ENCODE measurements at places on chromosomes 4 and X. TPM values are rescaled to one million over a fixed set of nuclear protein-coding genes. Genes with fewer than 3 reads are reported as not detected.

GRCh38 chr4:111605111-111605510, 540.1 kb upstream of the FAM241A start:
- no peak overlapping the region for H3K27ac ChIP-seq
- H3K27me3 ChIP-seq = no peaks in the 10 kb centered on the region
- DNase-seq = no peak
- no peaks in the 10 kb centered on the region for H3K36me3 ChIP-seq

DNA sequence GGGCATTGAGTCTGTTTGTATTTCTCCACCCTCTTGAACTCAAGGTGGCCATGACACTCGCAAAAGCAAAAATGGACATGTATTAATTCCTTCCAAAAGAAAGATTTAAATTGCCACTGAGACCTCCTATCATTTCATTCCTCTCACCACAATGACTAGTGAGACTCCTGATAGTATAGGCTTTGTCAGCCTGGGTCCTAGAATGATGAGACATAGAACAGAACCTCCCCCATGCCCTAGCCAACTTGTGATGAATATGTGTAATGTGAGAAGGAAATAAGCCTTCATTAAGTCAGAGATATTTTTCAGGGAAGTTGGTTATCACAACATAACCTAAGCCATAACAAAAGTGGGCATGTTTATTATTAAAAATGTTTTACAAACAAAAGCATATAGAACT, 62.5 kb downstream of the ASB9 start:
- no peaks in the 10 kb centered on the region for H3K4me1 ChIP-seq
- no peak overlapping the region for H3K4me3 ChIP-seq
- H3K27me3 ChIP-seq = no peaks in the 10 kb centered on the region
- no peaks in the 10 kb centered on the region for H3K36me3 ChIP-seq

- H3K27me3 ChIP-seq = no peaks in the 10 kb centered on the region
- H3K27ac ChIP-seq = peak overlapping the region; percentile 96
- H3K4me1 ChIP-seq = peaks cover 48% of the 10 kb centered on the region
- H3K36me3 ChIP-seq = peaks cover 22% of the 10 kb centered on the region
- peak; percentile 26 for DNase-seq
Observed at GRCh38 chr4:88522702-88523324, 763 bp downstream of the PYURF start.

- no peaks in the 10 kb centered on the region for H3K4me1 ChIP-seq
- no peak for DNase-seq
- H3K4me3 ChIP-seq = no peak overlapping the region
- H3K36me3 ChIP-seq = no peaks in the 10 kb centered on the region
- no peak overlapping the region for H3K27ac ChIP-seq
- no peaks in the 10 kb centered on the region for H3K27me3 ChIP-seq
Observed at GRCh38 chr4:158484173-158484885, 37.4 kb upstream of the RXFP1 start.

DNA sequence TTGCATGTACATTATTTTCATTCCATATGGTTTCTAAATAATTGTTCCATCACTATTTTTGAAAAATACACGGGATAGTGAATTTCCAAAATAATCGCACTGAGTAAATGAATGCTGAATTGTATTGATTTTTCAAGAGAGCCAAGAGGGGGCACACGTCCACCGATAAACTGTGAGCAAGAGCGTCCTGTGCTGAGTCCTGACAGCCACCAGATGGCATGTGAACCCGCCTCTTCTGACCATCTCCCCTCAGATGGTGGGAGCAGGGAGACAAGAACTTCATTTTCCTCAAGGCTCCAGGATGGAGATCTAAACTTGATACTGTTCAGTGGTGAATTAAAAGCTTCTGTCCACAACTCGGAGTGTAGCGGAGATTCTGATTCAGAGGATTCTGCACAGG, 30.6 kb upstream of the IL9R start:
- no peaks in the 10 kb centered on the region for H3K36me3 ChIP-seq
- peaks cover 18% of the 10 kb centered on the region for H3K27me3 ChIP-seq
- no peak overlapping the region for H3K27ac ChIP-seq
- no peak for DNase-seq

DNA sequence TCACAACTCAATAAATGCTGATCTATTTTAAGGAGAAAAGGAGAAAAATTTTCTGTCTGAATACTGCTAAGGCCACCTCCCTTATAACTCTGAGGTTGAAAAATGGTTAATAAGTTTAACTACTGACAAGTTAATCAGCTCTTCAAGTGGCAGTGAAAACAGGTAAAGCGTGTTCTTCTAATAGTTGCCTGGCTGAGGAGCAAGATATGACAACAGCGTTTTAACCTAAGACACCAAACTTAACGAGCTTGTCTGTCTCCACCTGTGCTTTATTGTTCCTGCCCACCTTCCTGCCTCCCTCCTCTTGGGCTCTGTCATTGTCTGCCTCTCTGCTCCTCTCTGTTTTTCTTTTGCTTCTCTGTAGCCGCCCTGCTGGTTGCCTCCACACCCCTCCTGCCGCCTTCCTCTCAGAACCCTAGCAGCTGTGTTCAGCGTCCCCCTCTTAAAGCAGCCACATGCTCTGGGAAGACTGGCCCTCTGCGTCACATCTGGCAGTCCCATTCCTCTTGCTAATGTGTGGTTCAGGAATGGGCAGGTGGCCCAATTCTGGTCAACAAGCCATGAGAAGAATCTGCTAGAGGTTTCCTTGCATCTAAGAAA, 4.3 kb upstream of the TSPAN5 start:
- peaks cover 28% of the 10 kb centered on the region for H3K4me1 ChIP-seq
- no peak for DNase-seq
- no peak overlapping the region for H3K4me3 ChIP-seq

DNA sequence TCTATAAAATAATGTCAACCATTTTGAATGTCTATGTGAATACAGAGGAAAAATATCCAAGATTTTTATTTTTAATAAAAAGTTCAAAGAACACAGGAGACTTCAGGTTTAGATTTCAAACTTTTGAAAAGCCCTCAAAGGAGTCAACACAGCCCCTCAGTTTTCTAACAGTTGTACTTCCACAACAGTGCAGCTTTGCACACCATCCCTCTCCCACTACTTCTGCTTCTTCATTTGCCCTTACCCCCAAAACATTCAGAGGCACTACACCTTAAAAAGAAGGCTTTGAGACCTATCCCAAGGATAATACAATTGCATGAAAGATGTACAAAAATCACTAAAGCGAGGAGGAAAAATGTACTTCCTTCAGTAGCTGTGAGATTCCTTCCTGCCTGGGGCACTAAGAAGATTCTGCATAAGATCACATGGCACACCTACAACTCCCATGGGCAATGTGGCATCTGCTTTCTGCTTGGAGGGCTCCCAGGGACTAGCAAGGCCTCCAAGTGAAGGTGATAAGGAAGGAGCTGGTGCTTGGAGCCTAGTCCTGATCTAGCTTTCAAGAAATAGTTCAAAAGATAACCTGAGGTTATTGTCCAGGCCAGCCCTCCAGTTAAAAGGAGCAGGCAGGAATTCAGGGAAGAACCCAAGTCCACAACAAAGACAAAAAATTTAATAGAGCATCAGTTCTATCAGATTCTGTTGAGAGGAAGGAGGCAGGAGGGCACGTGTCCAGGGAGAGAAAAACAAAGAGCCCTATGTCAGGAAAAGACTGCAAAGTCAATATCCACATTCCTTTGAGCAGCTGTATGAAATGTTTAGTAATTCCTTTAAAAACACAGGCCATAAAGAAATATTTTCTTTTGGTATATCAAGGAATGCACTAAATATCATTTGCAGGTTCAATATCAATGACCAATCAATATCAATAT, 19.1 kb downstream of the ARAP2 start:
- no peak overlapping the region for H3K4me3 ChIP-seq
- H3K27me3 ChIP-seq = no peaks in the 10 kb centered on the region
- DNase-seq = no peak
- no peak overlapping the region for H3K27ac ChIP-seq
- H3K36me3 ChIP-seq = no peaks in the 10 kb centered on the region

DNA sequence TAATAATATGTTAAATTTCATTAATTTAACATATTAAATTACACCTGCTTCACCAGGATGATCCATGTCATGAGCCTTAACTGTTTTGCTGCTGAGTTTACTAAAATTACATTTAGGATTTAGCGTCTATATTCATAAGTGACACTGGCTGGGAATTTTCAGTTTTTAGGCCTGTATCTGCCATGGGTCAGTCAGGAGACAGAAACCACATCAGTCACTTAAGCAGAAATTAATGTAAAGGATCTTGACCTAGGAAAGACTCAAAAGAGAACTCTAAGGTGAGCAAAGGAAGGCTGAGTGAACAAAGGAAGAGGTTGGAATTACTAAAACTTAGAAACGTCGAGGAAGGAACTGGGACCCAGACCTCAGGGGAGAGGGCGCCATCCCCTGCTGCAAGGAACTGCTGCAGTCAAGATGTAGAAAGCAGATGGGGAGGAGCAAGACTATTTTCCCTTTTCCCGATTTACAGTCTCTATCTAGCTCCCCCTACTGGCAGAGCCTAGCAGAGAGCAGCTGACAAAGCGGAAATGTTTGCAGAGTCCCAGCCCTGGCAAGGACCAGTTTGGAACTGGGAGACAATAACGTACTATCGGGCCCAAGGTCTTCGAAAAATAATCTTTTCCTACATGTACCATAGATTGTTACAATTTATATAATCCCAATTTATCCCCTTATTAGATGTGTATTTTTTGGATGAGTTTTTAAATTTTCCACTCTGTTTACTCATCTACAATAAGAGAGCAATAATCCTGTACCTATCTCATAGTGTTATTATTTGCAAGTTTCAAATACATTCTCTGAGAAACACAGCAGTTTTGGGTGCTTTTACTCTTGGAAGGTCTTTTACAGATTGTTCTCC, 22.6 kb upstream of the RBBP7 start:
- H3K4me1 ChIP-seq = no peaks in the 10 kb centered on the region
- no peaks in the 10 kb centered on the region for H3K36me3 ChIP-seq
- peak; percentile 37 for DNase-seq
- H3K4me3 ChIP-seq = no peak overlapping the region
- H3K27ac ChIP-seq = no peak overlapping the region

GRCh38 chr4:186067757-186068385, 1.1 kb upstream of the TLR3 start:
- H3K27me3 ChIP-seq = no peaks in the 10 kb centered on the region
- peak; percentile 41 for DNase-seq
- peaks cover 26% of the 10 kb centered on the region for H3K4me1 ChIP-seq
- H3K36me3 ChIP-seq = no peaks in the 10 kb centered on the region
- peak overlapping the region; percentile 58 for H3K27ac ChIP-seq

- H3K4me3 ChIP-seq = no peak overlapping the region
- DNase-seq = no peak
- no peak overlapping the region for H3K27ac ChIP-seq
- H3K27me3 ChIP-seq = no peaks in the 10 kb centered on the region
- H3K36me3 ChIP-seq = no peaks in the 10 kb centered on the region
Observed at GRCh38 chr4:161655148-161655547, 508.7 kb downstream of the FSTL5 start.

- H3K27ac ChIP-seq = no peak overlapping the region
- no peak for DNase-seq
- H3K4me3 ChIP-seq = no peak overlapping the region
- no peaks in the 10 kb centered on the region for H3K4me1 ChIP-seq
- no peaks in the 10 kb centered on the region for H3K36me3 ChIP-seq
Observed at GRCh38 chrX:22246620-22247019, 26.1 kb upstream of the CBLL2 start.

DNA sequence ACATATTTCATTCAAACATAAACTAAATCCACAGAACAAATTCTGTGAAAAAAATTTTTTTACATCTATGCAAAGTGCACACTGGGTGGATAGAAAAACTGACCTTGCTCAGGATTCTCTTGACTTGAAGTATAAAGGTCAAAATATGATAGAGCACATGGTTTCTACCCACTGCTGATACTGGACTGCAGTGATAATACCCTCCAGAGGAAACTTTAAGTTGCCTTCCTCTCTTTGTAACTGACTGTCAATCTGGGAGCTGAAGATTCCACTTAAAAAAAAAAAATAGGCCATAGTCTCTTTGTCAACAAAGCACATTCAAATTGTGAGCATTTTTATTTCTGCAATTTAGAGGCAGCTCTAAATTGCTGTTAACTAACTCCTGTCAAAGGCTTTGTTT, 3.2 kb upstream of the AMMECR1 start:
- no peaks in the 10 kb centered on the region for H3K36me3 ChIP-seq
- H3K4me3 ChIP-seq = no peak overlapping the region
- peaks cover 12% of the 10 kb centered on the region for H3K4me1 ChIP-seq
- DNase-seq = no peak
- no peaks in the 10 kb centered on the region for H3K27me3 ChIP-seq

GRCh38 chr4:43238585-43238984, 346.1 kb downstream of the GRXCR1 start:
- no peaks in the 10 kb centered on the region for H3K27me3 ChIP-seq
- no peak overlapping the region for H3K4me3 ChIP-seq
- no peaks in the 10 kb centered on the region for H3K4me1 ChIP-seq

DNA sequence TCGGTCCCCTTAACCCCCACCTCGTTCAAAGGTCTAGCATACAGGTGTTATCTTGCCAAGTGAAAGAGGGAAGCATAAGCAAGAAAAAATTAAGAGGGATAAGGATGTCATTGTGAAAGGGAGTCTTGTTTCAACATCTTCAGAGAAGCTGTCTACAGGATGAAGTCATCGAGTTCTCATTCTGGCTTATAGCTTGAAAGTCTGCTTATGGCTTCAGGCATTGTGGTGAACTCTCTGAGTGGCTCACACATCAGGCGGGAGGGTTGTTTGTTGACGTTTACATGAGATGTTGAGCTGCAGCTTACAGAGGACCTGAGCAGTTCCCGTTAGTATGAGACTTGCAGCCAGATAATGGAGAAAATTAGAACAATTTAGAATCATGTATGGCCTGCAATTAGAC, 16.6 kb downstream of the MAGEA9B start:
- DNase-seq = no peak
- H3K4me3 ChIP-seq = no peak overlapping the region
- no peak overlapping the region for H3K27ac ChIP-seq

DNA sequence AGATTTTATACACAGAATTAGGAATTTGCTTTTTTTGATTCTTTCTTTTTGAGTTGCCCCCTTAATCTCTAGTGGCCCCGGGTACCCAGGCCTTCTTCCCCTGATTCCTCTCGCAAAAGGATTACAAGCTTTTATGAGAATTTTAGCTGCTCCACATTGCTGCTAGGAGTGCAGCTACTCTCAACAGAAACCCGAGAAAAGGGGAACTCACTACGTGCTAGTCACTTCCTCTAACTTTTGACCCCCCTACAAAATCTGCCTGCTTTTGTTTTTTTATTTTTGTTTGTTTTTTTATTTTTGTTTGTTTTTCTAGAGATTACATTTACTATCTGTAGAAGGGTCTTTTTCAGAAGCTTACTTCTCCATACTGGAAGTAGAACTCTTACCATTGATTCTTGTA, 64.1 kb downstream of the ZNF81 start:
- no peaks in the 10 kb centered on the region for H3K27me3 ChIP-seq
- no peak for DNase-seq
- peaks cover 13% of the 10 kb centered on the region for H3K36me3 ChIP-seq
- H3K4me3 ChIP-seq = no peak overlapping the region
- H3K4me1 ChIP-seq = no peaks in the 10 kb centered on the region

HSFX3 gene
- total RNA-seq = 0.25 TPM

CLDN34 gene
- not detected for total RNA-seq

ZNF718 gene
- total RNA-seq = 5.9 TPM

MAGEA10 gene
- not detected for total RNA-seq

FNIP2 gene
- total RNA-seq = 44.0 TPM

GLRA3 gene
- total RNA-seq = not detected

COL4A5 gene
- 10.8 TPM for total RNA-seq

SAP30 gene
- 16.5 TPM for total RNA-seq

TCEAL2 gene
- total RNA-seq = 0.47 TPM

BMX gene
- total RNA-seq = 3.3 TPM

PNCK gene
- 6.1 TPM for total RNA-seq

ALAS2 gene
- total RNA-seq = 0.38 TPM

Measured in left ventricle myocardium inferior (tissue), 1 donor.